ENCODE measurements at places on chromosomes 4 and X.

- no peak for DNase-seq
Measured at GRCh38 chr4:125131891-125132680, 182.7 kb upstream of the FAT4 start.

DNA sequence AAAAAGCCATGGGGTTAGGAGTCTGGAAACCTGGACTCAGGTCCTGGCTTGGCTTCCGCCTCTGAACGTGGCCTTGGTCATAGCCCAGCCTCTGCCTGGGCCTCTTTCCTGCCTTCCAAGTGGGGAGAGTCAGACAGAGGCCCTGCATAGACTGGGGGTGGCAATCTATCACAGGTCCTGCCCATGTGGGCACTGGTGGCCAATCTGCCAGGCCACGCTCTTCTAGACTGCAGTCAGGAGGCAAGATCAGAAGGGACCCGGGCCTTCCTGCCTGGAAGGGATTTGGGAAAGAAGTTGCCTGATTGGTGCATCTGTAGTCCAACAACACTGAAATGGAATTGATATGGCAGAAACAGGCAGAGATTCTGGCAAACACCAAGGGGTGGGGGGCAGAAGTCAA, 46.1 kb downstream of the CNGA2 start:
- no peak for DNase-seq

- no peak for DNase-seq
Measured at GRCh38 chr4:183254162-183254561, 65.9 kb downstream of the CLDN22 start.

- DNase-seq = no peak
Measured at GRCh38 chr4:154416190-154416547, 75.4 kb downstream of the DCHS2 start.

- no peak for DNase-seq
Measured at GRCh38 chr4:7486101-7486500, 51.4 kb upstream of the PSAPL1 start.

DNA sequence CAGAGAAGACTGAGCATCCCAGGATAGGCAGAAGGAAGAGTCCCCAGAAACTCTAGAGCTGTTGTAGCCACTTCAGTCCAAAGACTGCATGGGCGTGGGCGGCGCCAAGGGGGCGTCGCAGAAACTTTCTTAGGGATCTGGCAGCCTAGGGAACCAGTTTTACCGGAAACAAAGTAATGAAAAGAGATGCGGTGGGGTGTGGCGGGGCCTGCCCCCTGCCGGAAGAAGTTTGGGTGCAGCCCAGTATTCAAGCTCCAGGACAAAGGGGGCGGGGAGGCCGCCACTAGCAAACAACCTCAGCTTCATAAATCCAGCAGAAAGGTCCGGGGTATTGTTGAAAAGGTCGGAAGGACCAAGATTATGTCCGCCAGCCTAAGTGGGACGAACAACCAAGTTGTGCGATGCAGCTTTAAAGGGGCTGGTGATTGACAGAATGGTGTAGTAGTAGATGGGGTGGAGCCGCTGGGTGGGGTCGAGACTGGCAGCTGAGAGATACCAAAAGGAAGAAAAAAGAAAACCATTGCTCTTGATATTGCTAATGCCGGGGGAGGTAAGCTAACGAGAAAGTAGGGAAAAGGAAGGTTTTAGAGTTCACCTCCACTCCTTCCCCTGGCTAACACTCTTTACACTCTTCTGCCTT, 190.5 kb downstream of the RRAGB start:
- peak; percentile 4 for DNase-seq
